ENCODE measurements at places on chromosomes 6 and 20.

GRCh38 chr6:5936140-5936539 lies 70.6 kb downstream of the NRN1 start:
- DNase-seq = no peak

GRCh38 chr6:20978151-20978614 lies 443.9 kb downstream of the CDKAL1 start:
- peak; percentile 69 for DNase-seq

- peak; percentile 87 for DNase-seq
These were observed 59.6 kb downstream of the RAB44 start for GRCh38 chr6:36757206-36757605.

GRCh38 chr6:16712931-16713484 lies 48.3 kb downstream of the ATXN1 start:
- peak; percentile 54 for DNase-seq

GRCh38 chr6:118171852-118172251 lies 264.8 kb downstream of the SLC35F1 start:
- DNase-seq = no peak

- DNase-seq = peak; percentile 85
These were observed 16.0 kb downstream of the MARCKS start for GRCh38 chr6:113873043-113873667.

- DNase-seq = no peak
These were observed 67.9 kb upstream of the DUSP22 start for GRCh38 chr6:224350-224749.

- peak; percentile 87 for DNase-seq
These were observed at the start of gene STK35 for GRCh38 chr20:2101057-2101864. TSS of gene STK35 (plus strand) at chr20:2101827. CDS start at chr20:2101882, 55 bp downstream.

- DNase-seq = peak; percentile 50
These were observed 80.5 kb downstream of the SMPDL3A start for GRCh38 chr6:122869437-122870024.

GRCh38 chr6:43077981-43078511 lies 1.9 kb downstream of the PTK7 start:
- DNase-seq = no peak

DNA sequence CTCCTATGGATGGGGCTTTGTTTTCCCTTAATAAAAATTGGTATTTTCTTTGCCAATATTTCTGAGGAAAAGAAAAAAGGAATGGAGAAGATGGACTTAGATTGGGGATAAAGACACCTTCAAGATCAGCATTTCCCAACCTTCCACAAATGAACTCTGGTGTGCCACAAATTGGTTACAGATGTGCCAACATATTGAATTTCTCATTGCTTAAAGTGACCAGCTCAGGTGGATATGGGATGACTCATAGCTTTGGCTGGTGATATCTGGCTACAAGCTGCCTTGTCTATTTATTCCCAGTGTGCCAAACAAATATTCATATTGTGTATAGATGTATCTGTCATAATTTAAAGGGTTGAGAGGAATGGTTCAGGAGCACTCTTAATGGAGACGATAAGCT lies 32.5 kb downstream of the THEMIS start:
- DNase-seq = no peak

DNA sequence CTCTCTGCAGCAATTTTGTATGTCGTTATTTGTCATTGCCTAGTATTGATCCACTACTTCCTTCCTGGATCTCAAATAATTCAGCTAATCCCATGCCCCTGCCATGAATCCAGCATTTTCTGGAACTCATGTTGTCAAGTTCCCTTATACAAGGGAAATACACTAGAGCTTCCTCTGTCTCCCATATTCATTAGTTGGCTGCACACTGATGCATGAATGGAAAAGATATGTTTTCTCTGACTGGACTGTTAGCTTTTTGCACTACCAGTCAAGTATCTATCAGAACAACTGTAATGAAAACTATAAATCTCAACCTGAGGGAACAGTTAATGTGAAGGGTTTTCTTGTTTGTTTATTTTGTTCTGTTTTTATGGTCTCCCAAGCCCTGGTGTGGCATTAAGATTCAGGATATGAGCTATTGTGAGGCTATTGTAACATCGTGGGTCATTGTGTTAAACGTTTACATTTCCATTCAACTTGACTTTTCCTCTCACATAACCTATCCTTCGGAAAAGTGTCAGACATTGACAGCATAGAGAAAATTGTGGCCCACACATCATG lies 102.5 kb upstream of the FAM8A1 start:
- DNase-seq = no peak

DNA sequence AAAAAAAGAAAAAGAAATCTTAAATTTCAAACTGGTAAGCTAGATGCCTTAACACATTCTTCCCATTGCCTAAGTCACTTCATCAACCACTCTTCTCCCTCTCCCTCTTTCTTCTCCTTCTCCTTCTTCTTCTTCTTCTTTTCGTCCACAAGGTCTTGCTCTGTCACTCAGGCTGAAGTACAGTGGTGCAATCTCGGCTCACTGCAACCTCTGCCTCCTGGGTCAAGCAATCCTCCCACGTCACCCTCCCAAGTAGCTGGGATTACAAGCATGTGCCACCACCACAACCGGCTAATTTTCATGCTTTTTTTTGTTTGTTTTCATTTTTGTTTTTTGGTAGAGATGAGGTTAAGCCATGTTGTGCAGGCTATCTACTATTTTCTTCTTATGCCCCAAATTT lies 60.2 kb downstream of the GPR63 start:
- no peak for DNase-seq

GRCh38 chr20:57622579-57623381 lies 2.6 kb upstream of the ZBP1 start:
- DNase-seq = peak; percentile 72

DNA sequence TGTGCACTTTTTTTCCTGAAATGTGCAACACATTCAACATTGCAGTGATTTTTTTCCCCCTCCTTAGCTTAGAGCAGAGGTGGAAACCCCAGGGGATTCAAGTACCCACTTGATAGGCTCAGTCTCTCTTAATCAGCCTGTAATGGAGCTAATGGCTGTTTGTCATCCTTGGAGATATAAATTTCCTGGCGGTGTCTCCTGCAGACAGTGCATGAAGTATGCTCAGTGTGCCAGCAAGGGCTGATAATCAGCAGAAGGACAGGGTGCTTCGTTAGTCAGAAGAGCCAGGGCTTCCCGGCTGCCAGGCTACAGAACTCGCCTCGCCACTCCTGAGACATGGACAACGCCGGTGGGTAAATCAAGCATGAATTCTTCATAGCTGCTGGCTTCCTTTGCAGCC lies 69.8 kb upstream of the PHACTR2 start:
- no peak for DNase-seq

DNA sequence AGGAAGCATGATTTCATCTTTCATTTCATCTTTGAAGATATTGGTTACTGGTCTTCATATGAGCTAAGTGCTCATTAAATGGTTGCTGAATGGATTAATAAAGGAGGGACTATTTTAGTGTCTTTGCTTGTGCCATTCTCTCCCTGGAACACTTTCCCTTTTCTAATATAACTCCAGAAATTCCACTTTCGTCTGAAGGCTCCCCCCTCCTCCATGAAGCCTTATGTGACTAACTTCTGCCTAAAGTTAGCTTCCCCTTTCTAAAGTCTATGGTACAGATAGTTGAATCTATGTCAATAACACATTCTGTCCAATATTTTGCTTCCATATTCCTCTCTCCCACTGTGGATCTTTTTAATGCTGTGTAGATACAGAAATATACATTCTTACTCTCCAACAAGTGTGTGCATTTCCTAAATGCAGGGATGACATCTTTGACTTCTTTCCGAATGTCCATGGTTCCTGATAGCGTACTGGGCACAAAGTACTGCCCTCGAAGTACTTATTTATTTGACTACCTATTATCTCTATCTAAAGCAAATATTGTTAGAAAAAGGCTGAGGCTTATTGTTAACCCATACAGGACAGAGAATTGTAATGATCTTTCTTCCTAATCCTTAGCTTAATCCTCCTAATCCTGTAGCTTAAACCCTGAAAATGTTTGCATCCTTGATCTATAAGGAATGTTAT lies 84.7 kb upstream of the ELOVL5 start:
- DNase-seq = no peak

DNA sequence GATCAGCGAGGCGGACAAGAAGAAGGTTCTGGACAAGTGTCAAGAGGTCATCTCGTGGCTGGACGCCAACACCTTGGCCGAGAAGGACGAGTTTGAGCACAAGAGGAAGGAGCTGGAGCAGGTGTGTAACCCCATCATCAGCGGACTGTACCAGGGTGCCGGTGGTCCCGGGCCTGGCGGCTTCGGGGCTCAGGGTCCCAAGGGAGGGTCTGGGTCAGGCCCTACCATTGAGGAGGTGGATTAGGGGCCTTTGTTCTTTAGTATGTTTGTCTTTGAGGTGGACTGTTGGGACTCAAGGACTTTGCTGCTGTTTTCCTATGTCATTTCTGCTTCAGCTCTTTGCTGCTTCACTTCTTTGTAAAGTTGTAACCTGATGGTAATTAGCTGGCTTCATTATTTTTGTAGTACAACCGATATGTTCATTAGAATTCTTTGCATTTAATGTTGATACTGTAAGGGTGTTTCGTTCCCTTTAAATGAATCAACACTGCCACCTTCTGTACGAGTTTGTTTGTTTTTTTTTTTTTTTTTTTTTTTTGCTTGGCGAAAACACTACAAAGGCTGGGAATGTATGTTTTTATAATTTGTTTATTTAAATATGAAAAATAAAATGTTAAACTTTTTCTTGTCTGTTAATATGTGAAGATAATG lies 2.2 kb downstream of the HSPA1B start:
- peak; percentile 45 for DNase-seq

DNA sequence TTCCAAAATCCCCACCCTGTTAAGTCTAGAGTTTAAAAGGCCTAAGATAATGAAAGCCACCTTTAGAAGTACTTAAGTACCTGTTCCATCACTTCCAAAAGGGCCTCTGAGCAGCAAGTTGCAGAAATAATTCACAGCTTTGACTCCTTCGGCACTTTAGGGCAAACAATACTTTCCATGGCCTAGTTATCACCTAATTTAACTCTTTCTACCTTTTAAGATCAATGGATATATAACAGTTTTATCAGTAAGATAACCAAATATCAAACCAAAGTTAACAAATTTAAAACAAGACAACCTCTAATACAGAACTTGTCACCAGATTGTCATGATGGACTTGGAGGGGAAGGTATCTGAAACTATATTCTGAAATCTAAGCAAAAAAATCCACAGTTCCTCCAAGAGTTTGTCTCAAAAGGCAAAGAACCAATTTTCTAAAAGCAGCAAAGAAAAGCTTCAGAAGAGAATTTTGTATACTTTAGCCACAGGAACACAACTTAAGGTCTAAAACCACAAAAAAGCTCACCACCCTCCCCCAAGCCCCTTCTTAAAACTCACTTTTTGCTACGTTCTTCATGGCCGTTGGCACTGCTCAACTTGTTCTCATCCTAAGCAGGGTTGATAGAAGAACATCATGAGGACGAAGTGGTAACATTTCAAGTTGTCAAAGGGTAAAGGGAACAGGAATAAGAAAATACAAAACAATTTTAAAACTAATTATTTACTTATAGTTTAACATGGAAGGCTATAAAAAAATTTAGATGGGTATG lies 3.5 kb downstream of the RBM39 start:
- no peak for DNase-seq

DNA sequence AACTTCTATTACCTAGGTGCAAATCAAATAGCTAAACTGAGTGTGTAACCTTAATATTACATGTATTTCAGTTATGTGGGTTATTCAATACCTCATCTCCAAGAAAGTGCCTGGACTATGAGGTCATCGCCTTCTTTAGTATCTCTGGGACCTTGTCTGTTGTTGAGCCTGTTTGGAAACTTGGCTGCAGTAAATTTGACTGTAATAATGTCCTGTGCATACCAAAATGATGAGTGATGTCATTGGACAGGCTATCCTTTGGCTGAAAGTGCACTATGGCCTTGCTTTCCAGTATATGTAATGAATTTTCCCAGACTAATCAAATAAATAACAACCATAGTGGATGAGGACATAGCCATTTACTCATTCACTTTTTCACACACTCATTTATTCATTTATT lies 455.1 kb downstream of the ADGRB3 start:
- DNase-seq = no peak

- DNase-seq = no peak
These were observed 14.5 kb upstream of the TFB1M start for GRCh38 chr6:155328539-155329459.

DNA sequence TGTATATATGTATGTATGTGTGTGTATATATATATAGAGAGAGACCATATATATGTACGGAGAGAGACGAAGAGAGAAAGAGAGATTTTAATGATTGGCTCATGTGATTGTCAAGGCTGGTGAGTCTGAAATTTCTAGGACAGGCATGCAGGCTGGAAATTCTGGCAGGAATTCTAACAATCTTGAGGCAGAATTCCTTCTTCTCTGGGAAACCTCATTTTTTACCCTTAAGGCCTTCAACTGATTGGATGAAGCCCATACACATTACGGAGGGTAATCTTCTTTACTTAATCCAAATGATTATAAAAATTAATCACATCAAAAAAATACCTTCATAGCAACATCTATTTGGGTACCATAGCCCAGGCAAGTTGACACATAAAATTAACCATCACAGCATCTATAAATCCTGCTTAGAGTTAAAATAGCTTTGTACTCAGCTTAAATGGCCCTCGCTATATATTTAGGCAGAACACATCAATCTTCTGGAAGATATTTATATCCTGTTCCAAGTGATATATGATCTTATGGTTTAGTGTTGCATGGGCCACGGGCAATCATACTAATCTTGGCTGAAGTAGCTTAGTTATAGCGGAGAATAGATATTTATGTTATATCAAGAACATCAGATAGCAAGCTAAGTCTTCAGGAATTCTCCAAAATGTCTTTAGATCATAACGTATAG lies 36.6 kb downstream of the ABRACL start:
- no peak for DNase-seq

DNA sequence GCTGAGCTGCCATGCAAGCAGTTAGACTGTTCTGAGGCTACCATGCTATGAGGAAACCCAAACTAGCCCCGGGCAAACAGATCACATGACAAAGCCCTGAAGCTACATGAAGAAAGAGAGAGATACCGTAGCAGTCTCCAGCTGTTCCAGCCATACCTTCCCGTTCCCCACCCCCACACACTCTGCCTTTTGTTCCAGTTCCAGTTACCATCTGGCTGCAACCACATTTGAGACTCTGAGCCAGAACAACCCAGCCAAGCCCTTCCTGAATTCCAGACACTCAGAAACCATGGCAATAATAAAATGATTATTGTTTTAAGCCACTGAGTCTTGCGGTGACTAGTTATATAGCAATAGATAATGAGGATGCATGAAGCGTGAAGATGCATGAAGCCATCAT lies 28.3 kb downstream of the RIN2 start:
- DNase-seq = no peak

DNA sequence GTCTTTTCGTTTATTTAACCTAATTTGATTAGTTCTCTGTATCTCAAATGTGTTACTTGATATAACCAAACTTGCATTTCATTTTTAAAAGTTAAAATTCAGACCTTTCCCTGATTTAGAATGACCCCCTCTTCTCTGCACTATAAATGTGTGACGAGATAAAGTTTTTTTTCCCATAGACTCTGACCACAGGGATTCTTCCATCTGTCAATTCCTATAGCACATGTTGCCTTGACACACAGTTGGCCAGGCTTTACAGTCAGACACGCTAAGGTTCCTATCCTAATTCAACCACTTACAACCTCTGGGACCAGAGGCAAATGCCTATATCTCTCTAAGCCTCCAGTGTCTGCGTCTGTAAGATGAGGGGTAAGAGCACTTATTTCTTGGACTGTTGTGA lies 40.6 kb downstream of the KCNS1 start:
- no peak for DNase-seq

- DNase-seq = no peak
These were observed 119.3 kb upstream of the RALGAPA2 start for GRCh38 chr20:20831794-20832193.

Measured in GM12865 (cell line).